ENCODE measurements at places on chromosomes 7 and 10.
A peak's percentile ranks its signal among the peaks of the same experiment; 100 is the strongest.

GRCh38 chr10:61754587-61755550 is 92.1 kb downstream of the CABCOCO1 start:
- no peak for DNase-seq

DNA sequence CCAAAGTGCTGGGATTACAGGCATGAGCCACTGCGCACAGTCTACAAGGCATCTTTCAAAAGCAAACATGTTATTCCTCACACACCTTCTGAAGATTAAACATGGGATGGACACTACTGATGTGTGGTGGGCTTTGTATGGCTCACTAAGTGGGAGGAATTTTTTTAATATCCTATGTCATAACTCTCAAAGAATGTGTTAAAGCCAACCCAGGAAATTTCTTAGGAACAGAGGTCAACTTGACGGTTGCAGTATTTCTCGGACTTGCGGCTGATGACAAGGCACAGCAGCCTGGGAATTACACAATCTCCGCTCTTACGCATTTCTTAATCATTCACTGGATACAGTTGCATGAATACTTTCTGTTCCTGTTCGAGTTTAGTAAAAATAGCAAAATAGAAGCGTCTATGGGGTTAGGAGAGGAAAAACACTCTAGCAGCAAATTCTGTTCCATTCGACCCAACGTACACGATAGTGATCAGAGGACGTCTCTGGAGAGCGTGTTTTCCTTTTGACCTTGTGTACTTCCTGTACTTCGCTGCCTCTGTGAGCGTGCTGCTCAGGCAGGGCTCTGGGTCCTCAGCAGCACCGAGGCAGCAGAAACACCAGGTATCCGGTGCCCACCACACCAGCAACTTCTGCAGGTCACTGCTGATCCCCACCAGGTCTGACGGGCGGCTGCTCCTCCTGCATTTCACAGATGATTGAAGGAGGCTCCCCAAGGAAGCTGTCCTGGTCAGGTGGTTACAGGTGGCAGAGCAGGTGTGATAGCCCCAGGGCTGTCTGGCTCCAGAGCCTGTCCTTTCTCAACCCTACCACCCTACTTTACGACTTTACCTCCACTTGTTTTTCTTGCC is 26.4 kb upstream of the SRGN start:
- DNase-seq = peak; percentile 99

GRCh38 chr10:132178672-132179545 is 7.8 kb upstream of the DPYSL4 start:
- DNase-seq = no peak

DNA sequence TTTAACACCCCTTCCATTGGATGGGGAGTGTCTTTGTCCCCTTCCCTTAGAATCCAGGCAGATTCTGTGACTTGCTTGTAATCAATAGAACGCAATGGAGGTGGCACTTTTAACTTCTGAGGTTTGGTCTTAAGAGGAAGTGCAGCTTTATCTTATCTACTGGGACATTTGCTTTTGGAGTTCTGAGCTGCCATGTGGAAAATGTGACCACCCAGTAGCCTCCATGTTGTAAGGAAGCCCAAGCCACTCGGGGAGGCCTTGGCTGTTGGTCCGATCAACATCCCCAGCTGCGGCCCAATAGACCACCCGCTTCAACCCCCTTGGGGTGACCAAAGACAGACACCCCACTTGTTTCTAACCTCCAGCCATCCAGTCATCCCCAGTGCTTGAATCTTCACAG is 86.3 kb upstream of the FAM171A1 start:
- no peak for DNase-seq

GRCh38 chr10:16947069-16947468 is 129.8 kb upstream of the RSU1 start:
- no peak for DNase-seq

- DNase-seq = no peak
Measured at GRCh38 chr7:91286432-91286831, 22.2 kb downstream of the FZD1 start.

DNA sequence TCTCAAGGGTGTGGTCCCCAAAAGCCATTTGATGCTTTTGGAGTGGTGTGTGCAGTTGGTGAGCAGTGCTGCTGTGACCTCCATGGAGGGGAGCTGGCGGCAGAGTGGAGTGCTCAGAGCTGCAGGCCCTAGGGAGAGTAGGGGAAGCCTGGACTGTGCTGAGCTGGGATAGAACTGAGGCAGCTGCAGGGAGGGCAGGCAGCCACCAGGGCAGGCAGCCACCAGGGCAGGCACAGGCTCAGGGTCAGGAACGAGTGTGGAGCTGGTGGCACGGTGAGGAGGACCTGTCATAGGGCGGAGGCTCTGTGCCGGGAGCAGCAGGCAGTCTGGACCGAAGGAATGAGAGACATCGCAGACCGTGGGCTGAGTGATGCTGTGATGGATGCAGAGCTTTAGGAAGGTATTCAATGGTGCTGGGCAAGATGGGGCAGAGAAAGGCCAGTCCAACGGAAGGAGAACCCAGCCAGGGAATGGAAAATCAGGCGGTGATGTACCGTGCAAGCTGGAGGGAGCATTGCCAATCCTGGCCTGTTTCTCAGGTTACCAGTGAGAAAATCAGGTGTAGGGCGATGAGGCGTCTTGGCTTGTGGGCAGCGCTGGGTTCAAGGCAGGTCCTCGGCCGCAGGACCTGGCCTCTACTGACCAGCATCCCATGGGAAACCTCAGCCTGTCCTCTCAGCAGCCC is 152.6 kb downstream of the CAMK1D start:
- DNase-seq = no peak

DNA sequence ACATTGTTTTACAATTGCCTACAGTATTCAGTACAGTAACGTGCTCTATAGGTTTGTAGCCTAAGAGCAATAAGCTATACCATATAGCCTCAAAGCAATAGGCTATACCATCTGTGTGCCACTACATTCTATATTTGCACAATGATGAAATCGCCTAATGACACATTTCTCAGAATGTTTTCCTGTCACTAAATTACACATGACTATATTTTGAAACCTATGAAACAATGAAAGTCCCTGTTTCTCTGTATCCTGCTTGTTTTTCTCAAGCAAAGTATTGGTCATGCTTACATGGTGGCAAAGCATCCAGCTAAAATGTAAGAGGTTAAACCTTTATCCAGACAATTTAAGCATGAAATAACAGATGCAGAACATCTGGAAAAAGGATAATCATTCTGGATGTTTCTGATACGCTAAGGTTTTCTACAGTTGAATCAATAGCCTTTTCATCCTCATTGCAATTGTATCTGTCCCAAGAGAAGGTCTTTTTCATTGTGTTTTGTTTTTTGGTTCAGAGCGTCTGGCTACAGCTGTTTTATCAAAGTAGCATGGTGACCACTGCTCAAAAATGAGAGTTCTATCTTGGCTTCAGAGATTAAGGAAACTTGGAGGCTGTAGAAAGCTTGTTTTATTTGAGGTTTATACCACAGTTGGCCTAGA is 81.7 kb downstream of the CSTF2T start:
- no peak for DNase-seq

GRCh38 chr10:5321273-5321672 is 43.5 kb upstream of the UCN3 start:
- peak; percentile 58 for DNase-seq

DNA sequence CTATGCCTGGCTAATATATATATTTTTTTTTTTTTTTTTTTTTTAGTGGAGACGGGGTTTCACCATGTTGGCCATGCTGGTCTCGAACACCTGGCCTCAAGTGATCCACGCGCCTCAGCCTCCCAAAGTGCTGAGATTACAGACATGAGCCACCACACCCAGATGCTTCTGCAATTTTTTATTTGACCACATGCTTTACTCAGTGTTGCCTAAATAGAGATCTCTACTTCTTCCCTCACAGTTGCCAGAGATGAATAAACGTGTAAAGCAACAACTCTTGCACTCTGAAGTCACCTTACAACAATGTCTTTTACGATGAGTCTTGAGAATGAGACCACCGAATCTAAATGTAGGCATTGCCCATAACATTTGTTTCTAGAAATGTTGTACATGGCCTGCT is 107.9 kb upstream of the FRMD4A start:
- DNase-seq = no peak

GRCh38 chr10:16184906-16185305 is 251.9 kb upstream of the PTER start:
- DNase-seq = no peak

GRCh38 chr7:30142710-30143109 is 7.9 kb downstream of the MTURN start:
- no peak for DNase-seq

GRCh38 chr7:129843365-129843898 is 109.3 kb downstream of the UBE2H start:
- no peak for DNase-seq

DNA sequence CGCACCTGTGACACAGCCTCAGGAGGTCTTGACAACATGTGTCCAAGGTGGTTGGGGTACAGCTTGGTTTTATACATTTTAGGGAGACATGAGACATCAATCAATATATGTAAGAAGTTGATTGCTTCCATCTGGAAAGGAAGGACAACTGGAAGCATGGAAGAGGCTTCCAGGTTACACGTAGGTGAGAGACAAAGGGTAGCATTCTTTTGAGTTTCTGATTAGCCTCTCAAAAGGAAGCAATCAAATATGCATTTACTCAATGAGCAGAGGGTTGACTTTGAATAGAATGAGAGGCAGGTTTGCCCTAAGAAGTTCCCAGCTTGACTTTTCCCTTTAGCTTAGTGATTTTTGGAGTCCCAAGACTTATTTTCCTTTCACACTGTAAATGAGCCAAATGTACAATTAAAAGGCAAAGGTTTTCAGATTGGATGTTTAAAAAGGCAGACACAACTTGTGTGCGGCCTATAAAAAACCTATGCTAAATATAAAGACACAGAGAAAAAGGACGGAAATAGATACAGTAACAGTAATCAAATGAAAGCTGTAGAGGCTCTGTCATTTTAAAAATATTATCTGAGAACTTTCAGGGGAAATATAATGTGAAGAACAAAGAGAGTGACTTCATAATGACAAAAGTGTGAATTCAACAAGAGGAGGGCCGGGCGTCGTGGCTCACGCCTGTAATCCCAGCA is 65.7 kb upstream of the LANCL2 start:
- DNase-seq = no peak

- DNase-seq = no peak
Measured at GRCh38 chr10:63583909-63584724, 62.9 kb downstream of the REEP3 start.

GRCh38 chr7:130961128-130961601 is 227.2 kb upstream of the KLF14 start:
- DNase-seq = peak; percentile 96

DNA sequence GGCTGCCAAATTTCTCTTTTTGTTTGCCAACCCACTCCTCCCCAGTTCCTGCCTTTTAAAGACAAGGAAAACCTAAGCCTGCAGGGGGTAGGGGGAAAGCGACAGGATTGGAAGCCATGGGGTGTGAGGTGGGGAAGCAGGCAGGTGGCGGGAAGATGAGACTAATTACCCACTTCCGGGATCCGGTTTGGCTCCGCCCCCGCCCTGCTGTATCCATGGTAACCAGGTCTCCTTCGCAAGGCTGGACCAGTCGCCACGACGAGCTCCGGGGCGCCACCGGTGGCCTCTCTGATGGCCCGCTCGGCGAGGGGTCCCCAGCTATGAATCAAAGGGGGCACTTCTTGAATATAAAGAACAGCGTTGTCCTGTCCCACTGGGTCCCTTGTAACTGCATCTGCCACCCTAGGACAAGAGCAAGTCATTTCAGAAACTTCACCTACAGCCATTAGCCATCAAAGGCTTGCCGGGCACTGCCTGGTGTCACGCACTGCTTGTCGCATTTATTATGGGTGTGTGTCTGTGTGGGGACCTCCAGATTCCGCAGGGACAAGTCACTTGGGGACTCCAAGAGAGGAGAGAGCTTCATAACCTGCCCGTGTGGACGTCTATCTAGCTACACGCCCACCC is 55.4 kb upstream of the LMTK2 start:
- no peak for DNase-seq

Measured in MV-4-11 (cell line).